ENCODE measurements at places on chromosomes 1 and 21.

DNA sequence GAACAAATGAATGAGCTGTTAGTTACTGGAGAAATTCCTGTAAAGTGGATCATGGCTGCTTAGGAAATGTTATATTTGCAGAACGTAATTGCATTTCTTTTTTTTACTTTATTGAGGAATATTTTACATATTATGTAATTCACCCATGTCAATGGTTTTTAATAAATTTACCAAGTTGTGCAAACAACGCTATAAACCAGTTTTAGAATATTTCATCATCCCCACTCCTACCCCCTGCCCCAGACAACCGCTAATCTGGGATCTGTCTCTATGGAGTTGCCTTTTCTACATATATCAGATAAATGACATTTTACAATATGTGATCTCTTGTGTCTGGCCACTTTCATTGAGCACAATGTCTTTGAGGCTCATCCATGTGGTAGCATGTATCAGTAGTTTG lies 4.3 kb upstream of the IFFO2 start:
- no peak for DNase-seq

DNA sequence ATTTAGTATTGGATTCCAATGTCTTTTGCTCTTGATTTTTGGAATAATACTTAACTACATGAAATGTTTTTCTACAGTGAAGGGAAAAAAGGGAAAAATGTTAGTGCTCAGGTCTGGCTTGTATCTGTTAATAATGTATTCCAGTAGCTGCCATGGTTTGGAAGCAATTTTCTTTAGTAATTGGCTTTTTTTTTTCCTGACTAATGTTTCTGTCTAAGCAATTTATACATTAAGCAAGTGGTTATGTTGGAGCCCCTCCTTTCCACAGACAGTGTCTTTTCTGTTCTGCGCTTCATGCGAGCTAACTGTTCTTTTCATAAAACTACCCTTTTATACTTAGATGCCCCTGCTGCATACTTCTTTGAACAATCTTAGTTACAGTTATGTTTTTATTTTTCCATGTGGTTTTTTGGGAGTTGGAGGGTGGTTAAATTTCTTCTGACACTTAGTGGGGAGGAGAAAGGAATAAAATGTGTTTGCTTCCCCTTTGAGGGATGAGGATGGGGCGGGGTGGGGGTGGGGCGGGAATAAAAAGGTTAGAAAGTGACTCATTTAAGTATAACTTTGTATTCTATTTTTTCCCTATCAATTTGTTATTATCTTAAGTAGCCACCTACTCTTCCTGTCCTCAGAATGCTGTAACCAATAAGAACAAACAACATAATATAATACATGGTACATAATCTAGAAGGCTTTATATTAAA lies 83.1 kb downstream of the CLIC4 start:
- no peak for DNase-seq

- peak; percentile 52 for DNase-seq
Observed at GRCh38 chr1:40036574-40036973, 4.0 kb upstream of the CAP1 start.

DNA sequence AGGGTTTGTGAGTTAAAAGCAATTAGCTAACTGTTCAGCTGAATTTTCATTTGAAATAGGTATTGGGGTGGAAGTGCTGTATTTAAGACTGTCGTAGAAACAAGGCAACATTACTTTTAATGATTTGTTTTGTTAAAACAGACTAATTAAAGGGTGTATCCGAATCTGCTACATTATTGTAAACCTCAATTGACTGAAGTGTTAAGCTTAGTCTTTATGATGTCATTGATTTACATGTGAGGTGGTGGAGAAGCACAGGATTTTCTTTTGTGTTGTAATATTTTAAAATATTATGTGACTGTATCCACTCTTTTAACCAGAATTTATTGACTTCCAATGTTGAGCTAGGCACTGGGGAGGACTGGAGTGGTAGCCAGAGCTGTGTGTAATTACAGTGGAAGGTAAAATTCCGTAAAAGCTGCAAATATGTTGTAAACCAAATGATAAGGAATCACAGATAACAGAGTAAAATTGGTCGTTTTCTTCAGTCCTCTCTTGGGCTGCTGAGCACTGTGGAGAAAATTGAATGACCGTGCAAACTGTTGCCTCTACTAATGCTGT lies 1.6 kb downstream of the HOOK1 start:
- no peak for DNase-seq

Measured in inflammatory macrophage (primary cell).